ENCODE measurements at places on chromosomes 1 and 21.

DNA sequence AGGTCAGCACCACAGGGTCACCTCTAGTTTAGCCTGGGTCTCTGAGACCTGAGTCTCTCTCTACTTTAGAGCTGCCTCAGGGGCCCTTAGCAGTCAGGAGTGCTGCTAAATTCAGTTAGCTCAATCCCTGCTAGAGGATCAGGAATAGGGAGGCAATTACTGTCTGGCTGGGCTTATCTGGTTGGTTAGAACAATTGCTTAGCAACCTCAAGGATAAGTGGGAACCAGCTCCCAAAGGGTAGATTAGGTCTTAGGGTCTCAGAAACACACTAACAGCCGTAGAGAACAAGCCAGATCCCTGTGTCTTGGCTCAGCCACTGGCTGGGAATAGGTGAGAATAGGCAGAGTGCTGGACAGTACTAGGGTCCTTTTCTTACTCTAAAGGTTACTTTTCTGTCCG is 7.7 kb downstream of the PM20D1 start:
- no peak for DNase-seq

DNA sequence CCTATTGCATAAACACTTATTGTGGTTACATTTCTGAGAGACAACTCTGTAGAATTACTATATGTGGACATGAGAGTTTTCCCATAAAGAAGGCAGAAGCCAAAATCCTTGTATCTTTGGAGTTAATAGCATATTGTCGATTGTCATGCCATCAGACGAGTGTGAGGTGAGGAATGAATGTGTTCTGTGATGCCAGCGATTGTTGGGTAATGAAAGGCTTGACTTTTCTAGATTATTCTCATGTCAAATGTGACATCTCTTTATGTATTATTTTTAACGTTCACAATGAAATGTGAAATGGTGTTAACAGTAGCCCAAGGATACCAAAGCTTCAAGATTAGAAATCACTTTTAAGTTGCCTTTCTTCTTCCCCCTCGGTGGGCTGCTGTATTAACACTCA is 84.9 kb downstream of the C1orf21 start:
- DNase-seq = no peak

DNA sequence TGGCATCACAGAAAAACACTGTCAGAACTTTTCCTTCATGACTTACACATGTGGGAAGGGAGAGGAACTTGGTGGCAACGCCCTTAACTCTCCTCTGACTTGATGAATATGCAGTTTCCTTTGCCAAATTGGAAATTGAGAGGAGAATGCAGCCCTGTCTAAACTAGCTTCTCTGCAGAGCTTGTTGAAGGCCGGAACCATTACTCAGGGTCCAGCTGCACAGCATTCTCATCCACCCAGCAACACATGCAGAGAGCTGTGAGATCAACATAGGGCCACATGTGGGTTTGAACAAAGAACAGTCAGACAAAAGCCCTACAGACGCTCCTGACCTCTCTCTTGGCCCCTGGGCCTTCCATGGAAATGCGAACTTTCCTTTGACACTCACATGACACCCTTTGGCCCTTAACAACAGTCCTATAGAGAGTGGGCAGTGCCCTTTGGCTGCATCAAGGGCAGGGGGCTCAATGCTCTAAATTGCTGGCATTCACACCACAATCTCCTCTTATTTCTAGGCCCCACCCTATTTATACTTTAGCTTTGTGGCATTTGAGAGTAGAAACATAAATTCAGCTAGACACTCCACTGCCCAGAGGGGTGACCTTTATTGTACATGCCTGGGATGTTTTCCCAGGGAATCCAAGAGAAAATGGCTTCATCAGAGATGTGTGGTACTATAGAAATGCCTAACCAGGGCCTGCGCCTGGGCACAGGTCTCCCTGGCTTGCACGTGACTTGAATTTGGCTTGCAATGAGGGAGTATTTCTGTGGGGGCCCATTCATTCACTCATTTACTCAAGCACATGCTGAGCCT is 64.4 kb downstream of the CDC7 start:
- DNase-seq = no peak

GRCh38 chr1:116165572-116165971 is 54.4 kb downstream of the MAB21L3 start:
- peak; percentile 53 for DNase-seq

DNA sequence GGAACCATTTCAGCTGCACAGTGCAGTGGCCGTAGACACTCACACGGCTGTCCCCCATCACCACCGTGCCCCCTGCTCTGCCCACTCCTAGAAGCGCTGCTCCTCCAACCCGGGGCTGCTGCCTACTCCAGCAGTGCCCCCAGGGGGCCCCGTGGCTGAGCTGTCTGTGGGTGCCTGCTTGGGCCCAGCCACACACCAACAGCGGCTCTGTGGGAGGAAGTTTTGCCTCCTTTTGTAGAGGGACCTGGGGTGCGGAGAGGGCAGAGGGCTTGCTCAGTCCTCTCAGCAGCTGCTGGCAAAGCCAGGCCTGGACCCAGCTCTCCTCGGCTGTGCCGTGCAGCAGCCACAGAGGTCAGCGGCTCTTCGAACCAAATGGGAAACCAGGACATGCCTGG is 11.4 kb upstream of the LRRC3 start:
- DNase-seq = no peak

GRCh38 chr1:94284476-94284875 is 47.1 kb upstream of the ARHGAP29 start:
- no peak for DNase-seq

- no peak for DNase-seq
These were observed 140.5 kb downstream of the TIAM1 start for GRCh38 chr21:31203431-31204054.

DNA sequence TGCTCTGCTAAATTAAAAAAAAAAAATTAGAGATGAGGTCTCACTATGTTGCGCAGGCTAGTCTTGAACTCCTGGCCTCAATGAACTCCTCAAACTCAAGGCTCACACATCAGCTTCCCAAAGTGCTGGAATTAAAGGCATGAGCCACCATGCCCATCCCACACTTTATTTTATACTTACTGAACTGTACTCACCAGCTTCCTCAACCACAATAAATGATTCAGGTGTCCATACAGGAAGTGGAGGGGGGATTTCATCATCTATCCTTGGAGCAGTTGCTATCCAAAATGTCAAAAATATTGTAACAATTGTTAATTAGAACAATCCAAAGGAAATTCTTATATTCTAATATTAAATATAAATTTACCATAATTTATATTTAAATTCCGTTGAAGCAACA is 22.4 kb upstream of the RSBN1 start:
- DNase-seq = no peak

- no peak for DNase-seq
These were observed 187.3 kb downstream of the ATP6V1G3 start for GRCh38 chr1:198352975-198353695.

DNA sequence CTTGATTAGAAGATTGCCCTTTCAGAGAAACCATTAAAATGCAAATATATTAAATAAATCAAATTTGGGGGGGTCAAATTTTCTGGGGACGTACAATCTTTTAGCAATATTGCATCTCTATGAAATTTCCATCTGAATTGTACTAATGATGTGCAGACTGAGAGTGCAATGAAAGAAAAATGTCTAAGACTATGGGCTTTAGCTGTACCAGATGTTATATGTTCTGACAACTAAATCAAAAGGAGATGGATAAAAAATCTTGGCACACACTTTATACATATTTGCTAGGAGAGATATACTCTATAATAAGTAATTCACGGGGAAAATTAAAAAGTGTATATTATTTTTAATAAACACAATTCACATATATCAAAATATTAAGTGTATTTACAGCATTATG is 13.0 kb upstream of the PLPPR5 start:
- DNase-seq = no peak

DNA sequence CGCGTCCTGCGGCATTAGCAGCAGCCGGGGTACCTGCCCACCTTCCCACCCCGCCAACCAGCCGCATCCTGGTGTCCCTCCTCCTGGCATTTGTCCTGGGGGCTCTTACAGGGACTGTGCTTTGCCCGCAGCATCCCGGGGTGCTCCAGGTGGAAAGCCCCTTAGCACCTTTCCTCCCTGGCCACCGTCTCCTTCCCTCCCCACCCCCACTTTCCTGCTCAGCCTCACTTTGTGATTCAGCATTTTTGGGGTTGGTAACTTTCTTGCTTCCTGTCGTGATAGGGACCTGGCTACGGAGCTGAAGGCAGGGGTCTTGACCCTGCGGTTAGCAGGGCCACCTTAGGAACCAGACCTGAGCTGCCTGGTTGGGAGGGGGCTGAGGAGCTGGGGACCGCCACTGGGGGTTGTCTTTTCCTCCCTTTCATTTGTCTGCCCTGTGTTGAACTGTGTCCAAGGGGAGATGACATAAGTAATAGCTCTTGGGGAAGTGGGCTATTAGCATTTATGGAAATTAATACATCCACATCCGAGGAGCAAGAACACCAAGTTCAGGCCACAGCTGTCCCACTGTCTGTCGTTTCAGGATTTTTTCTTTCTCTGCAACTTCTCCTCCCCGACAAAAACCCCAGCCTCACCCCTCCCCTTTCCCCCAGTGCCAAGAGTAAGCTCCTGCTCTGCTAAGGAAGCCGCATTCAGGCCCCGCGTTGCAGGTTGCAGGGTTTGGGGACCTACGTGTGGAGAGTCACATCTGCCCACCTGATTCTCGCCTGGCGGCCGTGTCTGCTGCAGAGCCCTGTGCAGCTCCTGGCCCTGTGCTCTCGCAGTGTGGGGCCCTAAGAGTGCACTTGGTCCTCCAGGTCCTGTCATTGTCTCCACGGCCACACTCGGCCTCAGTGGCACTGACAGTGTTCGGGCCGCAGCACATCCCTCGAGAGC is 1.6 kb upstream of the NPHP4 start:
- DNase-seq = no peak

DNA sequence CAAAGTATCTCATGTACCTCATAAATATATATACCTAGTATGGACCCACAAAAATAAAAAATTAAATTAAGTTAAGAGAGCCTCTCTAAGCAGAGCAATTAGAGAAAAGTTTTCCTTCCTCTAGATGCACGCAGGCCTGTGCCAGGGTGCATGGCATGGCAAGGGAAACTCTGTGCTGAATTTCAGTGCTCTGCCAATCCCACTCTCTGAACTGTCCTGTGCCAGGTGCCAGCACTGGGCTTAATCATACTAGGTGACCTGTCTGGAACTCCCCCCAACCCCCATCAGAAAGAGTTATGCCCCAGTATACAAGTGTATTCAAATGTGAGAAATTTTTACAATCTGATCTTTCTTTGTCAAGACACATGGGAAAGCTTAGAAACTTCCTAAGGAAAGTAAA is 10.4 kb upstream of the LAMC2 start:
- DNase-seq = no peak

DNA sequence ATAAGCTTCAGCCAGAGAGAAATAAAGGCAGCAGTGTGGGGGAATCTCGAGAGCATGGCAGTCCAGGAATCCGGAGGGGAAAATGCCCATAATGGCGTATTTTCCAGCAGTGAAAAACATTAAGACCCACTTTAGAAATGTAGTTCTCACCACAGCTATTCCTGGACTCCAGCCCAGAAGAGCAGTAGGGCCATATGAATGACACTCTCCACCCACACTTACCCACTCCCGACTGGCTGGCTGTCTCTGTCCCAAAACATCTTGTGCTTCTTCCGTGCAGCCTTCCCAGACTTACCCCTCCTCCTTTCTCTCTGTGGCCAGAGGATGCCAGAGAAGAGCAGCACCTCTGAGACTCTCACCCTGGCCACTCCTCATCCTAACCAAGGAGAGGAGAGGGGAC is 56.4 kb downstream of the TRABD2B start:
- no peak for DNase-seq

DNA sequence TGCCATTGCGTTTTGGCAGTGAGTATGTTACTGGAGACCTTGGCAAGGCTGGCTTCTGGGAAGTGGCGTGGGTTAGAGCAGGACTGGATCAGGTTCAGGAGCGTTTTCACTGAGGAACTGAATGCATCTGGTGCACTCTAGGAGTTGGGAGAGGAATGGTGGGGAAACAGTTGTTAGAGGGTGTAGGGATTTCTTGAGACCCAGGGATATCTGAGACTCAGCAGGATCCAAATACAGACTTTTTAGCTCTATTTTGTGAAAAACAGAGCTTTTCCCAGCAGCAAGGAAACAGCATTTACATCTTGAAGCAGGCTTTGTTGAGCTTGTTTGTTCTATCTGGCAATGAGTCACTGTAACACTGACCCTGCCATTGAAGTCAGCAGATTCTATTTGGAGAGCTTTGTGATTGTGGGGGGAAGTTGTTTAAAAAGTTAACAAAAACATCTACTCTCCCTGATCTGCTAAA is 56.9 kb upstream of the NRIP1 start:
- no peak for DNase-seq

DNA sequence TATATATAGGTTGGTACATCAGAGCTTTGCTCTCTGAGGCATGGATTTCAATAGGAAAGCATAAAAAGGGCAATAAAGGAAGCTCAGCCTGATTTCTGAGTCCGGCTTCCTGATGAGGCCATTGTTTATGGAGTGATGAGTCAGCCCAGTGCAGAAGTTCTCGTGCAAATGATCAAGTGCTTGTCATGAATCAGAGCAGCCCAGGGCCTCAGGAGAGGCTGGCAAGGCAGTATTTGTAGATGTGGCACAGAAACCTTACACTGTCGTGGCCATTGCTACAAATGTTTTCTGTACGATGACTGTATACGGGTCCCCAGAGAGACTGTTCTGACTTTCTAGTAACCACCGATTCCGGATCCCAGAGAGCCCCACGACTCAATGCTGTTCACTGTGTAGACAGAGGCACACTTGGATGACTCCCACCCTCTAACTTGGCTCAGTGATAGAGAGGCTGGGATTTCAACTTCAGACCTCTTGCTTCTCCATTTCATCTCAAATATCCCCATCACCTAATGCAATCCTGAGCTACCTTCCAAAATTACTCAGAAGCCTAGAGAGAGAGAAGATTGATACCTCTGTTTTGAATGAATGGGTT is 26.8 kb downstream of the UMODL1 start:
- DNase-seq = peak; percentile 82

- no peak for DNase-seq
These were observed 28.6 kb downstream of the ATP8B2 start for GRCh38 chr1:154353966-154354365.

DNA sequence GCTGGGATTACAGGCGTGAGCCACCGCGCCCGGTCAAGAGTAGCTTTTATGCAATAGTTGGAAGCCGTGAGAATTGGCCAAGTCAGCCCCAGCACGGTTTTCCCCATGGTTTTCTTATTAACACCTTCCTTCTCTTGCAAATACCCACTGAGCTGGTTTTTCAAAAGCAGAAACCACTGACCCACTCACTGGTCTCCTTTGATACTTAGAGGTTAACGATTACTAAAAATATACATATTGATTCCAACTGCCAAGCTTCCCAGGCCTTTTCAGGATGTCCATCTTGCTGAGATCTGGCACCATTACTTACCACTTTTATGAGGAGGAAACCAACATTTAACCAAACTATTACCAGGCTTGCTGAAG is 25.9 kb upstream of the TARDBP start:
- DNase-seq = no peak

DNA sequence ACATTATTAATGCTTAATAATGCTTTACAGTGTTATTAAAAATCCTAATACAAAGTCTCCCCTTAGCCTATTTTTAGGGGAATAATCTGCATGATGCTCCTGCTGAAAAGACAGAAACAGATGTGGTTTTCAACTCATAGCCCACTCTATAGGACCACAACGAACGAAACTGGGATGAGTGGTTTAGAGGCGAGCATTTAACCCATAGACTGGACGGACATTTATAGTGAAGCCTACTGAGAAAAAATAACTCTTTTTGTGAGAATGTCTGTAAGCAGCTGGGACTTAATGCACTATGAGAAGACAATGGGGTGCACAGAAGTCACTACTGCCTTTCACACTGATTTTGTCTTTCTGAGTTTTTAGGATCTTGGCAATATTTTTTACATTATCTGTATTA is 1599.6 kb upstream of the B3GALT2 start:
- no peak for DNase-seq

Measured in thoracic aorta (tissue), 2 donors.